A549 treated with ZK216348 at 1 μM for 4 hours (cell line): ENCODE measurements at places on chromosomes 13 and 19. TPM values are rescaled to one million over a fixed set of nuclear protein-coding genes. Genes with fewer than 3 reads are reported as not detected.

Gene GPX4
- total RNA-seq, result 367 to 510 TPM (median 493 TPM) in 5 replicates

Gene NLRP5
- total RNA-seq, result not detected in 5 replicates

Gene LENG9
- 3.0 to 8.6 TPM (median 7.8 TPM) in 5 replicates for total RNA-seq

Gene NAPA
- 84.2 to 111 TPM (median 92.8 TPM) in 5 replicates for total RNA-seq

Gene ECSIT
- total RNA-seq, result 22.5 to 35.8 TPM (median 34.6 TPM) in 5 replicates

Gene CLIP3
- total RNA-seq, result 0.53 to 0.99 TPM (median 0.90 TPM) in 5 replicates

Gene CGB8
- total RNA-seq, result 2.1 to 4.2 TPM (median 3.0 TPM) in 5 replicates

Gene SPRED3
- 1.4 to 3.5 TPM (median 2.5 TPM) in 5 replicates for total RNA-seq

Gene ZNF208
- not detected in 5 replicates for total RNA-seq

Gene LGALS16
- total RNA-seq, result not detected in 5 replicates

Gene OLFM4
- total RNA-seq, result not detected in 5 replicates

Gene KLHL26
- total RNA-seq, result 1.7 to 5.3 TPM (median 3.4 TPM) in 5 replicates

Gene CRLF1
- 2.6 to 5.8 TPM (median 3.3 TPM) in 5 replicates for total RNA-seq

Gene SRRM5
- total RNA-seq, result 0.93 to 1.4 TPM (median 0.98 TPM) in 5 replicates

Gene SULT2A1
- not detected in 5 replicates for total RNA-seq

Gene HIF3A
- not detected in 5 replicates for total RNA-seq

Gene FLT3LG
- 0.70 to 1.6 TPM (median 1.1 TPM) in 5 replicates for total RNA-seq

Gene SLITRK1
- not detected in 5 replicates for total RNA-seq

Gene LGI4
- 0.16 to 0.22 TPM (median 0.22 TPM) in 3 of 5 replicates, not detected in the others for total RNA-seq

Gene ZNF730
- total RNA-seq, result not detected in 5 replicates

Gene NDUFA13
- total RNA-seq, result 139 to 195 TPM (median 160 TPM) in 5 replicates

Gene TECR
- total RNA-seq, result 124 to 196 TPM (median 175 TPM) in 5 replicates

Gene RHPN2
- total RNA-seq, result 43.5 to 68.5 TPM (median 55.9 TPM) in 5 replicates

Gene SCGB2B2
- 0.06 to 0.08 TPM in 2 of 5 replicates, not detected in the others for total RNA-seq

Gene GARIN5A
- total RNA-seq, result 1.7 to 3.0 TPM (median 2.1 TPM) in 5 replicates

Gene EDDM13
- not detected in 5 replicates for total RNA-seq

Gene TPGS1
- 7.6 to 22.9 TPM (median 18.8 TPM) in 5 replicates for total RNA-seq

Gene ZNF570
- 2.9 to 4.5 TPM (median 3.2 TPM) in 5 replicates for total RNA-seq

Gene PRR19
- total RNA-seq, result 3.5 to 4.9 TPM (median 3.7 TPM) in 5 replicates

Gene ABHD8
- 2.0 to 3.2 TPM (median 3.1 TPM) in 5 replicates for total RNA-seq

Gene ZNF30
- total RNA-seq, result 5.0 to 7.4 TPM (median 5.6 TPM) in 5 replicates

Gene PSG4
- 0.22 to 2.0 TPM (median 0.50 TPM) in 5 replicates for total RNA-seq

Gene ZNF45
- 9.1 to 12.6 TPM (median 10.9 TPM) in 5 replicates for total RNA-seq

Gene MAST3
- 1.9 to 2.6 TPM (median 2.3 TPM) in 5 replicates for total RNA-seq

Gene GDF15
- 15.2 to 41.1 TPM (median 30.8 TPM) in 5 replicates for total RNA-seq

Gene CATSPERD
- not detected in 5 replicates for total RNA-seq

Gene SULT2B1
- total RNA-seq, result 12.0 to 18.2 TPM (median 16.6 TPM) in 5 replicates

Gene PSG7
- total RNA-seq, result 0.14 to 0.29 TPM in 2 of 5 replicates, not detected in the others
